ENCODE measurements at places on chromosomes 4 and X.

DNA sequence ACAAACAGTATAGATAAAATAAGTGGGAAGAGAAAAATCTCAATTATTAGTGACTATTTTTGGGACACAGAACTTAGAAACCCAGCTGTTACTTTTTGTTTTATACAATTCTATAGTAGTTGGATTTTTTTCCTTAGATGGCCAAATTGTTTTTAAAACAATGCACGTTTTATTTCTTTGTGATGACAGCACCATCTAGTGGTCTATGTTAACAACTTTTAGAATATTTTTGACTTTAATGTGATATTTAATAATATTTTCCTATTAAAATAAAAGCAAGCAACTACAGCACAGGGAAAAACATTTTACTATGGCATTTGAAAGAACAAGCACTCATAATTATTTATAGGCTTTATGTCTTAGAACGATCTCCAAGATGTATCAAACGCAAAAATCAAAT lies 5.6 kb upstream of the SMIM31 start:
- DNase-seq, result no peak

- DNase-seq, result no peak
Measured at GRCh38 chrX:111914398-111915090, 38.6 kb downstream of the TRPC5OS start.

DNA sequence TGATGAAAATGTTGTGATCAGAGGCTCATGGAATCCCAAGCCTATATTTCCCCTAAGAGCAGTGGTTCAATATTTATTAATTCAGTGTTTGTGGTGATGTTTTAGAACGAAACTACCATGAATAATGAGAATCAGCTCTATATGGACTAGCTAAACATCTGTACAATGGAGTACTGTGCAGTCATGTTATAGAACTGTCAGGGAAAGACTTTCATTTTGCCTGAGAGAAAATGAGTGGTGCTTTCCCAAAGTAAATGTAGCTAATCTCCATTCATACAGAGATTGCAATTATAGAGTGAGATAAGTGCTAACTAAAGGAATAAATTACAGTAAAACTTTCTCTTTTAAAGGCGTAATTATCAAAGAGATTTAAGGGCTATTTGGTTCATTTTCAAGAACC lies 147.1 kb downstream of the FRAS1 start:
- DNase-seq, result no peak

DNA sequence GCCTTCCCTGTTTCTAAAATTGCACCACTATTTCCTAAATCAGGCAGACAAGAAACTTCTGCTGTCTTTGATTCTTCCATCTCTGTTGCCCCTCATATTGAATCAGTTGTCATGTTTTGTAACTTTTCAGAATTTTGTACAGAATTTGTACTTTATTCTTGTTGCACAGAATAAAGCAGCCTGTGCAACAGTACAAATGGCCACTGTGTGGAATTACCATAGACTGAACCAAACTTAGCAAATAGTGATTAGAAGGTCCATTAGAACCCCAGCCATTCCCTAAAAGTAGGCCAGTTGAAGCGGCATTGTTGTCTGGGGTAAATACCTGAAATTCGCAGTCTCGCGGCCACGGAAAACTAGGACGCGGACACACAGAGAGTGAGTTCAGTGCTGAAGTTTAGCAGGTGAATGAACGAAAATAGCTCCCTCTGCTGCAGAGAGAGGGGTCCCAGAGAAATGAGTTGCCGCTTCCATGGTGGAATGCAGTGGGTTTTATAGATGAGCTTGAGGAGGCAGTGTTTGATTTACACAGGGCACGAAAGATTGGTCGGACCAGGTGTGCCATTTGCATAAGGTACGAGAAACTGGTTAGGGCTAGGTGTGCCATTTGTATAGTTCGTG lies 71.8 kb downstream of the C4orf33 start:
- DNase-seq, result no peak

DNA sequence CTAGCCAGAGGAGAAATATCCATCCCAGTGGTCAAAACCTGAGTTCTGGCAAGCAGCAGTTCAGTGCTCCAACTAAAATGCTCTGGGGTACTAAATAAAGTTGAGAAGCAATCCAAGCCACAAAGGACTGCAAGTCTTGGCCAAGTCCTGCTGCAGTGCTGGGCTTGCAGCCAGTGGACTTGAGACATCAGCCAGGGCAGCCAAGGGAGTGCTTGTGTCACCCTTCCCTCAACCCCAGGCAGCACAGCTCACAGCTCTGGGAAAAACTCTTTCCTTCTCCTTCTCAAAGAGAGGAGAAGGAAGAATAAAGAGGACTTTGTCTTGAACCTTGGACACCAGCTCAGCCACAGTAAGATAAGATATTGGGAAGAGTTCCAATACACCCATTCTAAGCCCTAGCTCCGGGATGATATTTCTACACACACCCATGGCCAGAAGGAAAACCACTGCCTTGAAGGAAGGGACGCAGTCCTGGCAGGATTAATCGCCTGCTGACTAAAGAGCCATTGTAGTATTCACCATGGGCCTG lies 99.8 kb downstream of the PTCHD1 start:
- DNase-seq, result no peak

Measured in activated CD4-positive, alpha-beta T cell treated with anti-CD3 and anti-CD28 coated beads for 1 hour (primary cell).